ENCODE measurements at places on chromosomes 3 and 15.
A peak's percentile ranks its signal among the peaks of the same experiment; 100 is the strongest.

- DNase-seq: no peak
- no peaks in the 10 kb centered on the region for H3K36me3 ChIP-seq
- no peak overlapping the region for H3K4me3 ChIP-seq
Measured at GRCh38 chr3:59517388-59517787, 467.6 kb upstream of the CFAP20DC start.

DNA sequence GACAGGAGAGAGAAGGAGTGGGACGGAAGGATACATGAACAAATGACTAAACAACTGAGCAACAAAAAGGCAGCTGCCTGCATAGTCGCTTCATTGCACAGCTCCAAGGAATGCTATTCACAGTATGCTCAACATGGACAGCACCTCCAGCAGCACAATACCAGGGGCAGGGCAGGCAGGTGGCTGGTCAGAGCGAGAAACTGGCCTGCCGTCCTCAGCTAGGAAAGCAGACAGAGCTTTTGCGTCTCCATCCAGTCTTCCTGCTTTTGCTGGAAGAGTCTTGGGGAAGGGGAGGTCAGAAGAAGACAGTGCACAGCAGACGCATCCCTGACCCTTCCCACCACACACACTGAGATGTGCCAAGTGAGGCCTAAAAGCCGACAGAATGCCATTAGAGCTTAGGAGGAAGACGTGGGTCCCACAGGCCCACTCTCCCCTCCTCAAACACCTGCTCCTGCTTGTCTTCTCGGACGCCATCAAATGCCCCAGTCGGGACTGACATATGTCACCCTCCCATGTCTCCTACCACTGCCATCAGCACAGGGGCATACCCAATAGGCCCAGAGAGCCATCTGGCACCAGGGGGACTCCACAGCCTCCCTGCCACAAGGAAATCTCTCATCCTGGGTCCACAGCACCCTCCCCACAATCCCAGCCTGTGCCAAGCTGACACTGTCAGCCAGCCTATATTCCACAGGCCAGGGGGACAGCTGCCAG, 3.9 kb downstream of the RAB6B start:
- DNase-seq: peak; percentile 62
- H3K27ac ChIP-seq: no peak overlapping the region
- H3K36me3 ChIP-seq: no peaks in the 10 kb centered on the region
- H3K27me3 ChIP-seq: peaks cover 37% of the 10 kb centered on the region
- no peak overlapping the region for H3K4me3 ChIP-seq
- peaks cover 39% of the 10 kb centered on the region for H3K4me1 ChIP-seq

DNA sequence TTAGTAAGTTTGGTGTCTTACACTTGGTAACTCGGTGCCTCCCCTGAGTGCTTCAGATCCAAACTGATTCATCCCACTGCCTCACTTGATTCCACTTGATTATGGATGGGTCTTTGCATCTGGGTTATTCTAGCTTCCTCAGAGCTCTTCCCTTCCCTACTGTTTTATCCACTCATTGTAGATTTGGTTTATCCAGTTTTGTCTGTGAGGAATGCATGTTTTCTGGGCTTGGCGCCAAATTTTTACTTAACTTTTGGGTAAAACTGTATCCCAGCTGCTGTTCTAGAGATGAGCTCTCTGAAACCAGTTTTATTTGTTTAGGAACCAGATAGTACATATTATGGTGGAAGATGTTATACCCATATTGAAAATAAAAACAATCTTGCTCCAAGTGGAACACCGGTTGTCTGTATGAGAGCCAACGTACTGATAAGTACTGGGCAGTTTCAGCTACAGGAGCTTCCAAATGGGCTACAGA, 20.9 kb downstream of the RAD54L2 start:
- no peaks in the 10 kb centered on the region for H3K36me3 ChIP-seq
- no peaks in the 10 kb centered on the region for H3K27me3 ChIP-seq
- H3K4me3 ChIP-seq: no peak overlapping the region
- H3K27ac ChIP-seq: no peak overlapping the region

DNA sequence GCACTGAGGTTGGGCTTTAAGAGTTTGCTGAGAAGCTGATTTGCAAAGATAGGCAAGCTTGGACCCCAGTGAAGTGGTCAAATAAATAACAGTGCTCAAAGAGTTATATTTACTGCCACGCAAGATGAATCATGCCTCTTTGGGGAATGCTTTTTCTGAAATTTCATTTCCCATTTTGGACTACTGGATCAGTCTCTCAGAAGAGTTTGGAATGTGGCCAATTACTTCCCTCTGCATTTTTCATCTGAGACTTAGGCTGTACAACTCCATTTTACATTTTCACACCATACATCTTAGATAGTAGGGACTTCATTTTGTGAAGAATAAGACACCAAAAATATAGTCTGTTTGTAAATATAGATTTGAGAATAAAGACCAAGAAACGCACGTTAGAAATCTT, 419.7 kb downstream of the FGF12 start:
- H3K27me3 ChIP-seq: no peaks in the 10 kb centered on the region
- DNase-seq: no peak
- peaks cover 5% of the 10 kb centered on the region for H3K4me1 ChIP-seq
- no peak overlapping the region for H3K27ac ChIP-seq
- no peaks in the 10 kb centered on the region for H3K36me3 ChIP-seq

GRCh38 chr3:56822501-56822900, 20.8 kb upstream of the ARHGEF3 start:
- no peaks in the 10 kb centered on the region for H3K36me3 ChIP-seq
- H3K4me1 ChIP-seq: peaks cover 23% of the 10 kb centered on the region
- no peak overlapping the region for H3K4me3 ChIP-seq

DNA sequence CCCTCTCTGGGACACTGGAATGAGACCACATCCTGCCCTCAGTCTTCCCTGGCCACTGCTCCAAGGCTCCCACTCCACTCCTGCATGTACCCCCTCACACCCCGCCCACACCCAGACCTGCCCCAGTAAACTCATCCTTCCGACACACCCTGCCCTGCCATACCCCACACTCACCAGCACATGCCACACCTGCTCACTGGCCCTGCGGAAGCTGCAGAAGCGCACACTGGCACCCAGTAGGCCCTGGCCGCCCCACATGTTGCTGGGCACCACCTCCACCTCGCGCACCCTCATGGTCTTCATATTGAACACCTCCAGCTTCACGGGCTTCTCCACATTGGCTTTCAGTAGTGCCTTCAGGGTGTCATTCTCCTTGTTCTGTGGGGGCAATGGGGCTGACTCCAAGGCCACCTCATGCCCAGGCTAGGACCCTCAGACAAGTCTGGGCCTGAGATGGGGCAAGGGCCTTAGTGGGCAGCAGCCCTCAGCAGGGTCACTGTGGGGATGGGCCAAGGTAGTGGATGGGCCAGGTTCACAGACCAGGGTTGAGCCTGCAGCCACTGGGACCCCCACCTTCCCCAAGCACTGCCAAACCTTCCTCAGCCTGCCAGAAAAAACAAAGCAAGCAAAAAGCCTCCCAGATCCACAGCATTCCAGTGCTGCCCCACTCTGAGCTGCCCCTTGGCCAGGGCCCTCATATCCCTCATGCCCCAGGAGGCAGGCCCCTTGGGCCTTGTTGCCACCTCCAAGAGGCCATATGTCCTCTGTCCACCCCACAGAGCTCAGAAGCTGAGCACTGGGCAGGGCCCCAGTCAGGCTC, 4.7 kb downstream of the GORASP1 start:
- no peak overlapping the region for H3K27ac ChIP-seq
- no peak overlapping the region for H3K4me3 ChIP-seq
- no peaks in the 10 kb centered on the region for H3K36me3 ChIP-seq
- H3K27me3 ChIP-seq: no peaks in the 10 kb centered on the region
- H3K4me1 ChIP-seq: peaks cover 4% of the 10 kb centered on the region

DNA sequence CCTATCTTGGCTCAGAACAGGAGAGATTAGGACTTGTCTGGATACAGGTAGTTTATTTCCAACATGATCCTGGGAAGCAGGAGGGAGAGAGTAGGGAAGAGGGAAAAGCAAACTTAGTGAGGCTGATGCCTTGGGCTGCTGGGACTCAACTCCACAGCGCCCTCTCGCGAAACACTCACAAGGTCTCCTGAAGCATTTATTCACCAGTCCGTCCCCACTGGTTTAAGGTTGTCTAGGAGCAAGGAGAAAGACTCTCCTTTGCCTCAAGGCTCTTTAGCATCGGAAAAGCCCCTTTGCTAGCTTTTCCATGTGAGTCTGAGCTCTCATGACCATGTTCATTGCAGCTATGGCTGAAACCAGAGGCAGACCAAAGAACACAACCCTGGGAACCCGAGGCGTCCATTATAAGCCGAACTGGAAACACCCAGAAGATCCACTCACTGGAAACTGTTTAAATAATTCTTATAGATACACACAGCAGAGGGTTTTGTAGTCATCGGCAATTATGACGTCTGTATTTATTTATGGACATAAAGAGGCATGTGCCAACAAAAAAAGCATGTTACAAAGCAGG, 244.5 kb downstream of the CD47 start:
- H3K4me1 ChIP-seq: no peaks in the 10 kb centered on the region
- no peaks in the 10 kb centered on the region for H3K36me3 ChIP-seq
- H3K27ac ChIP-seq: no peak overlapping the region
- no peak overlapping the region for H3K4me3 ChIP-seq
- DNase-seq: peak; percentile 86
